ENCODE measurements at places on chromosomes 3 and 15.
A peak's percentile ranks its signal among the peaks of the same experiment; 100 is the strongest.

GRCh38 chr15:99764522-99764921, 31.3 kb upstream of the LYSMD4 start:
- no peak for DNase-seq

- no peak for DNase-seq
Measured at GRCh38 chr15:99333413-99333812, 82.1 kb downstream of the LRRC28 start.

- DNase-seq, result no peak
Measured at GRCh38 chr15:33988384-33988783, 20.1 kb downstream of the CHRM5 start.

GRCh38 chr3:167783781-167784180, 48.3 kb downstream of the SERPINI1 start:
- DNase-seq, result no peak

GRCh38 chr3:146739203-146739671, 134.1 kb upstream of the PLSCR5 start:
- DNase-seq, result no peak

GRCh38 chr15:63888146-63888545, 54.4 kb upstream of the HERC1 start:
- DNase-seq, result no peak

DNA sequence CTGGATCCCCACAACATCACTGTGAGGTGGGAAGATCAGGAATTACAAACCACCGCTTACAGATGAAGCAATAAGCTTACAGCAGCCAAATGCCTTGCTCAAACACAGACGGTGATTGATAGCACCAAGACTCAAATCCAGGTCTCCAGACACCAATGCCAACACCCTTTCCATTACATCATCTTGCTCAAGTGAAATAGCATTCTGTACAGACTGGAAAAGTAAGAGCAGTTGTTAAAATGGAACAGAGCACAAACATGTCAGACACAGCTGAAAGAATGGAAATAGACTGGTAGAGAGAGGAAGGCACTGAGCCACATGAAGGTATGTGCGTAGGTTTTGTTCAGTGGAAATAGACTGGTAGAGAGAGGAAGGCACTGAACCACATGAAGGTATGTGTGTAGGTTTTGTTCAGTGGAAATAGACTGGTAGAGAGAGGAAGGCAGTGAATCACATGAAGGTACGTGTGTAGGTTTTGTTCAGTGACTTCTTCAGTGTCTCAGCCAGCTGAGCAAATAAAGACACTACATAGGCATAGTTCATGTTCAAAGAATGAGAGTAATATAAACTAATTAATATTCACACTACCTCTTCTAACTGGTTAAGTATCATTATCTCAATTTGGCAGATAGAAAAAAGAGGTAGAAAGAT, 15.6 kb downstream of the CLDN1 start:
- no peak for DNase-seq

- no peak for DNase-seq
Measured at GRCh38 chr3:194993896-194994295, 277.1 kb downstream of the XXYLT1 start.

- DNase-seq, result no peak
Measured at GRCh38 chr3:133943639-133944141, 48.0 kb upstream of the RAB6B start.

GRCh38 chr15:75456710-75457109, 5.2 kb upstream of the SIN3A start:
- no peak for DNase-seq

DNA sequence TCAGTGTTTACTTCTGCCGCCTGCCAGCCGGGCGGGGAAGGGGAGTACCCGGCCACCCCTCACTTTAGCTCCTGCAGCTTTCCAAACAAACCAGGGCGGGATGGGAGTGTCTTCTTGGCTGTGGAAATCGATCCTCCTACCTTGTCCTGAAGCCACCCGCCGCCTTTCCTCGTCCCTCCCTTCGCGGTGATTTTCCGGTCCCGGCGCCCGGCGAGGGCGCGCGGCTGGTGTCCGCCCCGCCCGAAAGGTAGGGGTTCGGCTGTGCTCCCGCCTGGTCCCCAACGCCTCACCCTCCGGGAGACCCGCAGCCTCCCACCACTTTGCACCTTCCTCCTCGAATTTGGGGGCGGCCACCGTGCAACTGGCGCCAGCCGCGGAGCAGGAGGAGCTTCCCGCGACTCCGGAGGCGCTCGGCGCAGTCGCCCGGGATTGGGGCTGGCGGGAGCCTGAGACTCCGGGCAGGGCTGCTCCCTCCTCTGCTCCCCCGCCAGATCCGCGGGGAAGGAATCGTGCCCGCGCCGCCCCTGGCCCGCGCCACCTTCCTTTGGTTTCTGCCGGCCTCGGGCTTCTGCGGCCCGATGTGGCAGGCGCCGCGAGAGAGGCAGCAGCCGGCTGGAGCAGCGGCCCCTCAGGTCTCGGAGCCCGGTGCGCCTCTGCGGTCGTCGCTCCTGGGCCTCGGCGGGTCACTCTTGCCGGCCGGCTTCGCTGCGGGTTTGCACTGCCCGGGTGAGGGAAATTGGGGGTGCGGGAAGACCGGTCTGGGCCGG, 30.7 kb upstream of the ST3GAL6 start:
- peak; percentile 2 for DNase-seq

DNA sequence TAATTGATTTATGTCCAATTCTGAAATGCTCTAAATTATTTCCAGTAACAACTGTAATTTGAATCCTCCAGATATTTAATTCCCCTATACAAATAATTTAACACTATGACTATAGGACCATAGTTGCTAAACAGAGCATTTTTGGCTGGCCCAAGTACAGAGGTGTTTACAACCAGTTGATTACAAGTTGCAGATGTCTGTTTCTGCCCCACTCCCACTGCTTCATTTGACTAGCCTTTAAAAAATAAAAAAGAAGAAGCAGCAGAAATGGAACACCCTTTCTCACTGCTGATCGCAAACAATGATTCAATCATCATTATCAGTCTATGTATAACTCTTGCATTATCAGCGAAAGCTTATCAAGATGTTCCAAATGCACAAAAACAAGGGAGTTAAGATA, 54.6 kb downstream of the SENP7 start:
- no peak for DNase-seq

DNA sequence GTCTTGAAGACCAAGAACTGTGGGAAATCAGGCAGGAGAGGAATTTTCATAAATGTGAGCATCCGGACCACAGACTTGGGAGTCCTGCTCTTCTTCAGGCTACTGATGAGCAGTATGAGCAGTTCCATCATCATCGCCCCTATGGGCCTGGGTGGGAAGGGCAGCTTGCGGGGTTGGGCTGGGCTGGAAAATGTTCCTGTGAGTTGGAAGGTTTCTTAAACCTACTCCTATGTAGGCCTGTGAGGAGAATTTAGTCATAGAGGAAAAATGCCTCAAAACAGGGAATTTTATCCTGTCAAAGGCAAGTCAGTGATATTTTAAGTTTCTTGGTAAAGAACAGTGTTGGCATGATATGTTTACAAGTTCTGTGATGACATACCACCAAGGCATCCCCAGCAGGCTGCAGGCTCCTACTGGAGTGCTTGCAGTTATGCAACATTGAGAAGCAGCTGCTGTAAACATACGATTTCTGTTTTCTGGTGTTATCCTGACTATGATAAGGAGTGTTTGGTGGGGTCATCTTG, 10.3 kb downstream of the MASP1 start:
- DNase-seq, result no peak

DNA sequence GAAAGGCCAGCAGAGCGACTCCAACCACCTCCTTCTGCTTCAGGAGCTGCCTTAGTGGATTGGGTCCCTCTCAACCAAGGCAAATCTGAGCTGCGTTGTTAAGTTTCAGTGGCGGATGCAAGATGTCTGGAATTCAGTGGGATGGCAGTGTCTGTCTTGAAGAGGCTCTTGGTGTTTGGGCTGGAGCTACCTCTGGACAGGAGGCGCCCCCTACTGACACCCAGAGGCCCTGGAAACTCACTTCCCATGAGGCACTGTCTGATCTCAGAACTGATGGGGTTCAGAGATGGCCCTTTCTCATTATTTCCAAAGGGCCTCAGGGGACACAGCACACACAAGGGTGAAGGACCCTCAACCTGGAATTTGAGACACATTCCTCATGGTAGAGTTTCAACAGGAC, 6.0 kb upstream of the SLC28A1 start:
- peak; percentile 18 for DNase-seq

- DNase-seq, result no peak
Measured at GRCh38 chr3:38541806-38542205, 45.7 kb downstream of the EXOG start.

GRCh38 chr15:34818526-34818925, 23.2 kb upstream of the ACTC1 start:
- no peak for DNase-seq

DNA sequence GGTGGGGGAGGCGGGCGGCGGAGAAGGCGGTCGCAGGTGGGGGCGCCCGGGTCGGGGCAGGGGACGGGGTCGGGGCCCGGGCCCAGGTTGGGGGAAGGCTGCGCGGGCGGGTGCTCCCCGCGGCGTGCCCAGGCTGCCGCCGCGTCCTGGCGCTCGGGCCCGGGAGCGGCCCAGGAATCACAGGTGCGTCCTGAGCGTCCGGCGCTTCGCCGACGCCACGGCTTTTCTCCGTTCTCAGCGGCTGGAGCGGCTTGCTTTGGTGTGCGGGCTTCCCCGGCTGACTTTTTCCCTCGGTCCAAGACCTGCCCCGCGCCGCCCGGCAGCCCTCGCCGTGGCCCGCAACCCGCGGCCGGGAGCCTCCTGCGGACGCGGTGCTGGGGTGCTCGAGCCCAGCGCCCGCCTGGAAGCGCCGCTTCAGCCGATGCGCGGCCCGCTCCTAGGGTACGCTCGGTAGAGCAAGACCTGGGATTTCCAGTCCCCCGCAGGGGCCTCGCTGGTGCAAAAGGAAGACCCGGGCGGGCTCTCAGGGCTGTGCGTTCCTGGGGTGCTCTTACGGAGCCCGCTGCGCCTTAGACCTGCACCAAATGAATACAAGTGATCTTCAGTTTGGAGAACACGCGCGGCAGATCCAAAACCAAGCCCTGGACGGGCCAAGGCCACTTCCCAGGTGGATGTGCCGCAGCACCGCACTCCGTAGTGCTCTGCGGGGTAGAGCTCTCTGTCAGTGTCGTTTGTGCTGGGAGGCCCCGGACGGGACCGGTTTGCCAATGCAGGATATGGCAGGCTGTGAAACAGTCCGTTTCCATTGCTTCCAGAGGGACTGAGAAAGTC, 639 bp downstream of the NIPA1 start:
- DNase-seq, result peak; percentile 5

- no peak for DNase-seq
Measured at GRCh38 chr3:99645277-99646106, 7.1 kb downstream of the COL8A1 start.

- DNase-seq, result no peak
Measured at GRCh38 chr3:60344340-60344739, 906.9 kb downstream of the FHIT start.

DNA sequence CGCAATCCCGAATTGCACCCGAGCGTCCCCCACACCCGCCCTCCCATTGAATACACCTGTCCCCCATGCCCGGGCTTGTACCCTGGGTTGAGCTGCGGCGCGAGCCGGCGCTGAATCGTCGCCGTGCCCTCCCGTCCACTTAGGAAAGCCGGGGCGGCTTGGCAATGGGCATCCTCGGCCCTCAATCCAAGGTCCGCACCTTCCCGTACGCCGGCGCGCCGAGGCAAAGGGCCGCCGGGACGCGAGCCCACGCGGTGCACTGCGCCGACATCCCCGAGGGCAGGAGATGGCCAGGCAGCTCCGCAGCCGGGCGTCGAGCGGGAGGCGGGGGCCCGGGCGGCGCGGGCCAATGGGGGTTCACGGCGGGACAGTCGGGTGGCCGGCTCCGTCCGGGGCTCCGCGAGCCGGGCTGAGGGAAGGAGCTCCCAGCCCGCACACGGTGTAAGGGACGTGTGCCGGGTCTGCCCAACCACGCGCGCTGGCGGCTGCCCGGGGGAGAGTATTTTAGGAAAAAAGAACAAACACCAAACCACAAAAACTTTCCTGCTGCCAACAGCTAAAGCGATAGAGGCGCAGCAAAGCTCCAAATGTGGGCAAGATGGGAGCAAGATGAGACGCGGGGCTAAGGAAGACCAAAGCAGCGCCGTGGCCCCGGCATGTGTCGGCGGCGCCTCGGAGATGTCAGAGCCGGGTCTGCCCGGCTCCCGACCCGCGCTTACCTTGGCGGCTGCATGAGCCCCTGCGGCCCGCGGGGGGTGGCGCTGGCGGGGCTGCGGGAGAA, 621 bp downstream of the RGMA start:
- no peak for DNase-seq

DNA sequence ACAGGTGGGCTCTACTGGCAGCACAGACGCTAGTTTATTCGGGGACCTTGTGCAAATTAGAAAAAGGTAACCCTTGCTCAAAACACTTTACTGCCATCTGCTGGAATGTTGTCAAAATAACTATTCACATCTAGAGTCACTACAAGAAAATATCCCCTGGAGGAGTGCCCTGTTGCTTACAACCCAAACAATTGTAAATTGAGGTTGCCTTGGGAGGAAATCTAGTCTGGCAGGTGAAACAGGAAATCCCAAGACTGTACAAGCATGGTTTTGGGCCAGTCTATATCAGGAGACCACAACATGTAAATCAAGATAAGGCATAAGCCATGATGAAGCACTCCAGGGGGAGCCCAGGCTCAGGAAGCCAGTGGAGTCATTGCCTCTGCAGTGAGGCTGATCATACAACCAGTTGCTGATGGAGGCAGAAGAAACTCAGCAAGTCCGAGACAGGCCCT, 136.8 kb upstream of the ACP3 start:
- no peak for DNase-seq

GRCh38 chr15:95698951-95699350, 631.5 kb upstream of the NR2F2 start:
- DNase-seq, result no peak

DNA sequence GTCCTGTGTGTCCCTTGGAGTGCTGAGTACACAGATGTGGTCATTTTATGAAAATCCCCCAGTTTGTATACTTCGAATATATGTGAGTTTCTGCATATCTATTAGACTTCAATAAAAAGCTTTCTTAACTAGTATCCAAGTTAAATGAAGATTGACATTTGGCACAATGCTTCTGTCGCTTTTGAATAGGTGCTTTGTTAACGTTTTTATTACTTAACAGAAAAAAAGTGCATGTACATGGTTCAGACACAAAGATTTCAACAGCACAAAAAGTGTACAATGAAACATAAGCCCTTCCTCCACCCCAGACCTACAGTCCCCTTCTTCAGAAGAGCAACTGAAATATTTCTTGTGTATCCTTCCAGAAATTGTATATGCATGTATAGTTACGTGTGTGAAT, 427.4 kb upstream of the PROK2 start:
- DNase-seq, result no peak

DNA sequence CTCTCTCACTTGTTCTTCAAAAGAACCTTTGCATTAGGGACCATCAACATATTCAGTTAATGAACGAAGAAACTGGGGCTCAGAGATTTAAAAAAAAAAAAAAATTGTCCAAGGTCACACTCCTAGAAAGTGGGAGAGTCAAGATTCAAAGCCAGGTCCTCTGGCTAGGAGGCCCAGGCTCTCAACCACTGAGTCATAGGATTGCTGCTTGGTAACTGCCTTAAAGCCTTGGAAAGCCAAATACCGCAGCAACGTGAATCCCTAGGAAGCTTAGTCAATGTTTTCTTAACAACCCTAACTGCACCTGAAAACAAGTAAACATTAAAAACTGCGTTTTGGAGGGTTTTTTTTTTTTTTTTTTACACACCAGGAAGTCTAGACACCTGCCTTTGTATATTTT, 156.8 kb downstream of the WNT5A start:
- DNase-seq, result no peak

- DNase-seq, result no peak
Measured at GRCh38 chr15:68411343-68411675, 20.7 kb downstream of the ITGA11 start.
